ENCODE measurements at places on chromosomes 7 and 10. TPM values are rescaled to one million over a fixed set of nuclear protein-coding genes. Genes with fewer than 3 reads are reported as not detected.

DNA sequence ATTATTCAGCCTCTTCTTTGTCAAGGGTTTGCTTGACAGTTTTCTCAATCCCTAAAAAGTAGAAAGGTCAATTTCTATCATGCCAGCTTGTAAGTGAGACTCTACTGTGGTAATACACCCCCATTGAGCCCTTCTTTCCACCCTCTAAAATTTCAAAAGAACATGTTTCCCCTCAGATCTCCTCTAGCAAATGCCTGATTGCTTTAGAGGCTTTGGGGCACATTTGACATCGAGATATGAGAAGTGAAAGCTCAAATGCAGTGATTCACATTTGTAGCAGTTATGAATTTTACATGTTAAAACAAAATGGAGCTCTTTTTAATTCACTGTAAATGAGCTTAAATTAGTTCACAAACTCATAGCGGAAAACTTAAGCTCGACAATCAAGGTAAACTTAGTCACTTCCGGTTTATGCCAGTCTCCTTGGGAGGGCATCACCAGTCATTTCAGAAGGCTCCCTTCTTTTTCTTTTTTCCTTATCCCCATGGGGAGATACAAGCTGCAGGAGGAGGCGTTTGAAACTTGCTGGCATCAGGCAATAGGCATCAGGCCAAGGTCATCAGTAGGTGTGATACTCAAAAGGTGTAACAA is 55.3 kb upstream of the ADO start:
- DNase-seq, result no peak

CBLL1 gene
- total RNA-seq, result 24.8 TPM

- DNase-seq, result no peak
Observed at GRCh38 chr7:36202398-36202797, 49.3 kb downstream of the EEPD1 start.

TAS2R38 gene
- not detected for total RNA-seq

GRCh38 chr7:139776486-139777132 is 1.2 kb downstream of the HIPK2 start:
- DNase-seq, result no peak

DNA sequence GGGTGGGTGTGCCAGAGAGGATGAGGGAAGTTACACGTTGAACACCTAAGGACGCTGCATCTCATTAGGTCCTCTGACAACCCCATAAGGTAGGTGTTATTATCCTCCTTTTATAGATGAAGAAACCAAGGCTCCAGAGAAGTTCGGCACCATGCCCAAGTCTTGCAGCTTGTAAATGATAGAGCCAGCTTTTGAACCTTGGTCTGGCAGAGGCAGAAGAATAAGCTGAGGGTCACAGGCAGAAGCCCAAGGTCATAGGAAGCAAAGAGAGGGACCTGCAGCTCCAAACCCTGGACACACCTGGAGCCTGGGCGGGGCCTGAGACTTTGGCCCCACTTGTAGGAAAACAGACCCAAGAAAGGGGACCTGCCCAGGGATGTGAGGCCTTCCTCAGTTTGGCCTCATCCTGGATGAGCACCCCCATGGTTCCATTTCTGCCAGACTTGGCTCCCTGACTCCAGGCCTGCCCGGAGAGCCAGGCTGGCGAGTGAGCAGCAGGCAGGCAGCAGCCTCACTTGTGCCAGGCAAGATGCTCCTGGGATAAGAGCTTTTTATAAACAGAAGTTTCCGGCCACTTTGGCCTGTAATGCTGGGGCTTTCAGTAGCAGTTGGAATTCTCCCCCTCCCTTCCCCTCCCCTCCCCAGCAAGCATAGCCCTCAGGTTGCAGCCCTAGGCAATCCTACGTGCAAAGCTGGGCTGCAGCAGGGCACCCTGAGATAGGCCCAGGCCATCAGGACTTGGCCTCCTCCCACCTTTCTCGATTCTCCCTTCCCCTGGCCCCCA is 2.4 kb downstream of the KCNH2 start:
- DNase-seq, result peak; percentile 29

ADAMTS14 gene
- total RNA-seq, result 0.10 TPM

DNA sequence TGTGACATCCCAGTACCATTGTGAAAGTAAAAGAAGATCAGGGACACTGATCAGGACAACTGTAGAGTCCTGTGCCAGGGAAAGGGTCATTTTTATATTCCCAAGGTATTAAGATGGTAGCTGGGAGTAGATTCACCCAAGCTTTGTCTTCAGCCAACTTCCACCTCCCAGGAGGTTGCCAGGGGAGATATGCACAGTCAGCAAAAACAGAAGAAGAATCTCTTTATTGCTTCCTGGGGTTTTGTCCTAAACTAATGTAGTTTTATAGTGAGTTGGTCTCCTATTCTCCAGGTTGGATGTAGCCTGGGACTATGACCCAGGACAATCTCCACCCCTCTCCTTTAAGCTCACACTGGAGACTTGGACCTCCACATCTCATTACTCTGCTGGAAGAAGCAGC is 139.2 kb downstream of the RAMP3 start:
- no peak for DNase-seq

LIPM gene
- not detected for total RNA-seq

- no peak for DNase-seq
Observed at GRCh38 chr7:30474485-30474884, 4.1 kb downstream of the NOD1 start.

GRCh38 chr10:20846263-20846662 is 50.8 kb downstream of the NEBL start:
- DNase-seq, result no peak

DNA sequence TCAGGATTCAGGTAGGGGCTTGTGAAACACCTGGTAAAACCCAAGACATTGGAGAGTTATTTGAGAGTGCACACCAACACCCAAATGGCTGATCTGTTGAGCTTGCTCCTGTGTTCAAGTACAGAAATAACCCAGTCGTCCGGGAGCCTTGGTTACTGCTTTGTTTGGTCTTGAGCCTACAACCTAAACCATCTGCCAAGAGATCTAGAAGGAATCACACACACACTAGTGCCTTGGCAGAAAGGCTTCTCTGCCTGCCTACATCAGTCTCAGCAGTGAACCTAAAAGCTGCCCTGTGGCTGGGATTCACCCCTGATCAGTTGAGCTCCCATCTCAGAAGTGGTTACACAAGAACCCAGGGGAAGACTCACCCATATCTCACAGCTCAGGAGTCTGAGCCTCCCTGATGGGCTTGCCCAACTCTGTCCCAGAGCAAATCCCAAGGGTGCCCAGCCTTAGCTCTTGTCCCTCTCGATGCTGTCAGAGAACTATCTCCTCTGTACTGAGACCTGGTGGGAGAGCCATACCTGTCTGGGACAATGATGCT is 167.6 kb downstream of the CXCL12 start:
- no peak for DNase-seq

NXPH1 gene
- not detected for total RNA-seq

ANKRD61 gene
- total RNA-seq, result 0.20 TPM

GRCh38 chr7:15174485-15174884 is 271.9 kb upstream of the DGKB start:
- no peak for DNase-seq

IL2RA gene
- 1.5 TPM for total RNA-seq

VOPP1 gene
- 23.4 TPM for total RNA-seq

DNA sequence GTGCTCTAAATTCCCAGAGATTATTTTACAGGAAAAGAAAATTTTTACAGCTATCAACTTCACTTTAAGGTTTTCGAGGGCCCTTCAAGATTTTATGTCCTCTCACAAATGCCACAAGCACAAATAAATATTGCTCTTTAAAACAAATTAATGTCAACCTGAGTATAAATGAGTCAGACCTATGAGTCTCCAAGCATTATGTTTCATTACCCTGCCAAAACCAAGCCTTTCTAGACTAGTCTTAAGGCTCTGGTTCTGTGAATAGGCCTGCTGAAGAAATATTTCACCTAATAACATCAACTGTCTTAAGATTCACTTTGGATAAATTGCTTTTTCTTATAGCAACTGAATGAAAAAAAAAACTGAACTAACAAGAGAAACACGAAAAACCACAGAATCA is 153.0 kb downstream of the PDE1C start:
- no peak for DNase-seq

NEUROG3 gene
- total RNA-seq, result not detected

DNA sequence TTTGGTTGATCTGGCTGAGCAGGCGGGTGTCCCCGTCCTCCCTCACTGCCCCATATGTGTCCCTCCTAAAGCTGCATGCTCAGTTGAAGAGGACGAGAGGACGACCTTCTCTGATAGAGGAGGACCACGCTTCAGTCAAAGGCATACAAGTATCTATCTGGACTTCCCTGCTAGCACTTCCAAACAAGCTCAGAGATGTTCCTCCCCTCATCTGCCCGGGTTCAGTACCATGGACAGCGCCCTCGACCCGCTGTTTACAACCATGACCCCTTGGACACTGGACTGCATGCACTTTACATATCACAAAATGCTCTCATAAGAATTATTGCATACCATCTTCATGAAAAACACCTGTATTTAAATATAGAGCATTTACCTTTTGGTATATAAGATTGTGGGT is 26.9 kb upstream of the TRIM56 start:
- DNase-seq, result peak; percentile 77

GRCh38 chr10:1257274-1257673 is 201.1 kb downstream of the WDR37 start:
- DNase-seq, result no peak

LRRC18 gene
- not detected for total RNA-seq

LRRTM3 gene
- not detected for total RNA-seq

- no peak for DNase-seq
Observed at GRCh38 chr10:20686015-20686635, 211.0 kb downstream of the NEBL start.

- DNase-seq, result no peak
Observed at GRCh38 chr10:92572362-92573090, 1.4 kb downstream of the IDE start.

KIF11 gene
- total RNA-seq, result 0.64 TPM

GRCh38 chr10:133150656-133151055 is 9.4 kb upstream of the KNDC1 start:
- DNase-seq, result no peak

- DNase-seq, result no peak
Observed at GRCh38 chr10:128027306-128027705, 98.9 kb downstream of the MKI67 start.

DNA sequence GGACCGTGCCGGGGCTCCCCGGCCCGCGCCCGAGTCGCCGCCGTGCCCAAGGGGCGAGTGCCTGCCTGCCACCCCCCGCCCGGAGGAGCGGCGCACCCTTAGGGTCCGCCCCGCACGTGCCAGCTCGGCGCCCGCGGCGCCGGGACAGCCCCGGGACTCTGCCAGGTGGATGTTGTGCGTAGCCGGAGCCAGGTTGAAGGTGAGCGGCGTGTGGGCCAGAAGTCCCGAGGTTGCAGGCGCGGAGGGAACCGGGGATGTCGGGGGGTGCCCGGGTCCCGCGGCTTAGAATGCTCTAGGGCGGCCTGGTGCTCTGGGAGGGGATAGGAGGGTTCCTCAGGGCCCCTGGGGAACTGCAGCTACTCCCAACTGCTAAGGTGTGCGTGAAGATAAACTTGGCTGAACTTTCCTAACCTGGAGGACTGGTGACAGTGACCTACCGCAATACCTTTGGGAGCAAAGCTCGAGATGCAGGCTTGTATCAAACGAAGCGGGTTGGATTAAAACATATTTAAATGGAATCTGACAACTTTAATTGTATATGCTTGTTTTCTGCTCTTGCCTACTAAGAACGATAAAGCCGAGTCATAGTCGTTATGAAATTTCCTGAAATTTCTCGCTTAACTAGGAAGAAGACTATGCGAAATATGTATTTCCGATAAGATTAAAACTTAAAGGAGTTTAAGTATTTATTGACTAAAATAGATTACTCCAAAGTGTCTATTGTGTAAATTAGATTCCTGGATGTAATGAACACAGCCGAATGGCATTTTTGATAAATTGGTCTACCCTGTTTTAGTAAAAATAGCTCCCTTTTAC is at the start of gene CUX1:
Gene CUX1 (plus strand): TSS at position 156 of the 816 bp plus-strand sequence. CDS start 14 bp downstream, at position 170.
- peak; percentile 58 for DNase-seq

- DNase-seq, result peak; percentile 63
Observed at GRCh38 chr7:148883266-148884048, 634 bp downstream of the EZH2 start.

OR6V1 gene
- not detected for total RNA-seq

- DNase-seq, result no peak
Observed at GRCh38 chr10:43167498-43167889, 29.2 kb downstream of the CSGALNACT2 start.

- DNase-seq, result no peak
Observed at GRCh38 chr10:88562152-88562551, 21.0 kb downstream of the RNLS start.

GRCh38 chr7:81638198-81638597 is 131.6 kb downstream of the HGF start:
- no peak for DNase-seq

- peak; percentile 66 for DNase-seq
Observed at GRCh38 chr10:114044247-114045135, 825 bp downstream of the ADRB1 start.

NKX1-2 gene
- total RNA-seq, result not detected

DNA sequence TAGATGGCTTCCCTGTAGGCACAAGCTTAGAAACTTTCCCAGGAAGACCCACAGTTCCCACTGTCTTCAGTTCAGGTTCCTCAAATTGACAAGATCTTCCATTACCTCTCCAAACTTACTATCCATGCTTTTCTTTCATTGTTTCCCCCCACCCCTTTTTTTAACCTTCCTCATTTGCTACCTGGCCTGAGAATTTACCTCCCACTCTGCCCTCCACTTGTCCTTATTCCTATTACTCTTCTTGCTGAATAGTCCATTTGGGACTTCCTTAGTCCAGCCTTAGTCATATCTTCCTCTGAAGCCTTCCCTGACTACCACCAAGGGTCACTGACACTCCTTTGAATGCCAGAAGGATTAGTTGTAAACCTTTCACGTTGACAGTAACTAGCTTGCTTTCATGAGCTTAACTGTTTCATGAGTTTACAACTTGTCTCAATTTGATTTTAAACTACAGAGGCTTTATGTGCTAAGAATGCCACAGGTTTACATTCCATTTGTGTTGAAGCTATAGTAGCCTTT is 1.2 kb upstream of the CALU start:
- no peak for DNase-seq

GRCh38 chr10:52353960-52354394 is 39.9 kb downstream of the DKK1 start:
- no peak for DNase-seq

DNA sequence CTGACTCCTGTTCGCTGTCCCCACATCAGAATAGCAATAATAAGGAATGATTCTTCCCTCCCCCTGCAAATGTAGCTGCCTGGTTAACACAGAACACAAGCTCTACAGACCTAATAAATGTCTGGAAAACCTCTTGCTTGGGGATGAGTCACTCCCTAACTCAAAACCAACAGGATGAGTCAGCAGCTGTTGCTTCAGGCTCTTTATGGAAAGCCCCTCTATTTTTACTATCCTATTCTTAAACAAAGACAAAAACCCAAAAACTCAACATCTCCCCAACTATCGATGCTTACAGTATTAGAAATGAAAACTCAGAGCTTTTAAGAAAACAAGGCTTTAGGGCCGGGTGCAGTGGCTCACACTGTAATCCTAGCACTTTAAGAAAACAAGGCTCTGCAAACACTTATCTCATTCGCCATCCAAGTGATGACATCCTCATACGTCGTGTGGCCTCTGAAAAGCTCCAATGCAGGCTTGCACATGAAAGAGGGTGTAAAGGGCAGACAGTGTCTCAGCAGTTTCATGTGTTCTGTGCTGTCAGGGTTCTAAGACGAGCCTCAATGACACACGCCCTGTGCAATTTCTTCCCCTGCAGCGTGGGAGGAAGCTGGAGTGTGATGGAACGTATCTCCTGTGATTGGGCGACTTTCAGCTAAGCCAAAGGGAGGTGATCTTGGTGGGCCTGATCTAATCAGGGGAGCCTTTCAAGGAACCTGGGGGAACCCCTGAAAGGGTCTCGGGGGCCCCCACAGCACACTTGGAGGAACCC is 70.1 kb downstream of the AMZ1 start:
- no peak for DNase-seq

All from left ventricle myocardium superior (tissue), 1 donor.